NCI-H345 (cell line): ENCODE measurements at places on chromosomes 6 and 20.

GRCh38 chr6:5246141-5247097 lies 14.3 kb downstream of the LYRM4 start:
- no peak for DNase-seq

- DNase-seq: no peak
Observed at GRCh38 chr6:39204160-39204495, 25.1 kb downstream of the KCNK5 start.

DNA sequence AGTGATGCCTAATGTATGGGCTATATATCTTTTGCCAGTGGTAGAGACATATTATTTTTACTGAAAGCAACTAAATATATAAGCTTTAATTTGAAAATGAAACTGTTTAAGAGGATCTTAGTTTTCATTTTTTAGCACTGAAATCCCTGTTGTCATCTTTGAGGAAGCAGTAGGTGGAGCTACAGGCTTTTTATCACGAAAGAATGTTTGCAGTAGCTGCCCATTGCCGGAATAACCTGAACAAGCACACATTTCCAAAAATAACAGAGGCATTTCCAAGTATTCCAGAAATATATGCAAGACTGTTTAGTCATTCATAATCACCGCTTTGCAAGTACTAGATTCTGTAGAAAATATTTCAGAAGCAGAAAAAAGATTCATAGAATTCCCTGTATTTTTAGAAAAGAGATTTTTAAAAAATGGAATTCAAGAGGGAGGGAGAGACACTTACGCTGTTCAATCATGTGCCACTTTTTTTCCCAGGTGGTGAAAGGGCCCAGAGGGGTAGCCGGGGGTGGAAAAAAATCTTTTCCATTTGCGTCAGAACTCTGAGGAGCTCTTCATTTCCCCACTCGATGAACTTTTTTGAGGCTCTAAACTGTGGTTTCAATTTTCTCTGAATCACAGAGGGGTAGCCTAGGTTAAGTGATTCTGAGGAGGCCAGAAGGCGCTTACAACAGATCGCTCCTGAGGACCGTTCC lies 142.5 kb upstream of the FERMT1 start:
- DNase-seq: peak; percentile 54

DNA sequence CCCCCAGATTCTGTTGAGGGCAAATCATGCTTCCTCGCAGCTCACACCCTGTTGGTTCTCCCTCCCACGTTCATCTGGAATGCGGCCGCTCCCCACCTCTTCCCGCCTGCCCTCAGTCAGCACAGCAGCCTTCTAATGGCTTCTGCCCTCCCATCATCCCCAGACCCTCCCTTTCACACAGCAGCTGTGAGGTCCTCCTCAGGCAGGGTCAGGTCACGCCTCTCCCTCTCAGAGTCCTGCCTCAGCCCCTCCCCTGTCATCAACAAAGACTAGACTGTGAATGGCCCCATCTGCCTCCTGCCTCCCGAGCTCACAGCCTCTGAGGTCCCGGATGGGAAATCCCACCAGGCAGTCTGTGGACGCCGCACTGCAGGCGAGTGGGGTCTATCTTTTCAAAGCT lies 7.9 kb upstream of the BHLHE23 start:
- peak; percentile 24 for DNase-seq

GRCh38 chr20:2361035-2361593 lies 19.6 kb upstream of the TGM6 start:
- DNase-seq: no peak

GRCh38 chr6:1597924-1598323 lies 11.8 kb upstream of the FOXC1 start:
- DNase-seq: no peak

- no peak for DNase-seq
Observed at GRCh38 chr6:138981416-138981815, 6.6 kb downstream of the REPS1 start.

GRCh38 chr6:154361476-154361875 lies 4.9 kb upstream of the IPCEF1 start:
- no peak for DNase-seq

DNA sequence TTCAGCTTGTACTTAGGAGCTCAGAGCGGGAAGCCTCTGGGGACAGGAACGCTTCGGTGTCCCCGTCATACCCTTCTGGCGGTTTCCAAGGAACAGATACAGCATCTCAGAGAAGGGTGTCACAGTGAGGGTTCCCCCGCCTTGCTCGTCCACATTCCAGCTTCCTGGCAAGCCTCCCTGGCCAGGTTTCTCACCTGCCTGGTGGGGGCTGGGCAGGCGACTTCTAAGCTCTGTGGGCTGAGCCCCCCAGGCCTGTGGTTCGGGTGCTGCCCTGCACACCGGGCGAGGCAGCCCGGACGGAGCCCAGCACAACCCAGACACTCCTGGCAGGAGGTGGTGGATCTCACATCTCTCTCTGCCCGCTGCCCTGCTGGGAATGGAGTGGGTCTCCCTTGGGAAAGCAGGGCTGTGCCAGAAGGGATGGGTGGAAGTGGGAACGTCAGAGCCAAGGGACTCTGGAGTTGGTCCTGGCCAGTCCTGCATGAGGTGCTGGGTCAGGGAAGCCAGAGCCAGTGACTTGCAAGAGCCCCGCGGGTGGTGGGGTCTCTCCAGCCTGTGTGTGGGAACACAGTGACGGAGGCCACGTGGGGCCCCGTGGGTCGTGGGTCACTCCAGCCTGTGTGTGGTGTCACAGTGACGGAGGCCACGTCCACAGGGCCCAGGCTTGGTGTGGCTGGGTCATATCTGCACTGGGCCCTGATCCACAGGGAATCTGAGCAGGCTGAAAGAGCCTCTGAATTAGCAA lies 47.7 kb upstream of the SMOC2 start:
- DNase-seq: no peak

- DNase-seq: no peak
Observed at GRCh38 chr20:59350330-59351156, 50.1 kb downstream of the EDN3 start.

GRCh38 chr6:17621003-17621402 lies 20.9 kb downstream of the FAM8A1 start:
- no peak for DNase-seq

- no peak for DNase-seq
Observed at GRCh38 chr6:47360388-47360787, 50.7 kb upstream of the TNFRSF21 start.

DNA sequence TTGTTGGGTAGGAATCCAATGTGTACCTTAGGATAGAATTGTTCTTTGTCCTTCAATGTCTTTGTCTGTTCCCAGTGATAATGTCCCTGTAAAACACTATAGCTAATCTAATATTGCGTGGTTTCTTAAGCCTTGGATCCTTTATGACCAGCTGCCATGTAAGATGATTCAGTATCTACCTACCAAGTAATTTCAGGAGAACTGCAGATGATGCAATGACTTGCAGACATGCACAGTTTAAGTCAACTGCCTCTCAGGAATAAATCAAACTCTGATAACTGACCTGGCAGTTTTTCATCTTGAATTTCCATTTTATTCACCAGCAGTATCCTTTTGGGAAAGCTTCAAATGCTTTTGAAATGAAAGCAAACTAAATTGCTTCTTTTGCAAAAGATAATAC lies 157.8 kb downstream of the TPBG start:
- no peak for DNase-seq

DNA sequence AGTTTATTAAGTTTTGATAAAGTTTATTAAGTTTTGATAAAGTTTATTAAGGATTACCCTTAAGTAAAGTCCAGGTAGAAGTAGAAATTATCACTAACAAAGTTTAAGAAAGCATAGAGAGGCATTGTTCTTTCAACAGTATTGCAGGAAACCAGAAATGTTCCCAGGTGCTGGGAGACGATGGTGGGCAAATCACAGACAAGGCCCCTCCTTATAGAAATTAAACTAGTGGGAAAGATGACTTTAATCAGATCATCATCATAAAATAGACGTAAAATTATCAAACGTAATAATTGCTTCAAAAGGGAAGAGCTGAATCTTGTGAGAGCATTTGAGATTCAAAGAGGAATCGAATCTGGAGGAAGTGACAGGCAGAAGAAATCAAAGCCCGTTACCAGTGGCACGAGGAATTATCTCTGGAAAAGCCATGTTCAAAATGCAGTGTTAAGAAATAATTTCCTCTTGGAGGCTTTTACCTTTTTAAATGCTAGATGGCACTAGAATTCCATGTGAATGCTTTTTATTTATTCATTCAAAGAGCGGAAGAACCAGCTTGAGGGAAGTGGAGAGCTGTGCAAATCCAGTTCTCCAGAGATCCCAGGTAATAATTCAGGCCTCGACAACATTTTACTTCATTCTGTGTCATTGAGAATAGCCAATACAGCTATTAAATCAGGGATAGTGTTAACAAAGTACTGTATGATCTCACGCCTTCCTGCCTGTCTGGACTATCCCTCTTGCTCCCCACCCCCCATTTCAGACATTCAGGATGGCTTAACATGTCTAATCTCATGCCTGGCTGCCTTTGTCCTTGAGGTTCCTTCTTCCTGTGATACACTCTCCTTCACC lies 1.0 kb upstream of the APMAP start:
- DNase-seq: peak; percentile 72

DNA sequence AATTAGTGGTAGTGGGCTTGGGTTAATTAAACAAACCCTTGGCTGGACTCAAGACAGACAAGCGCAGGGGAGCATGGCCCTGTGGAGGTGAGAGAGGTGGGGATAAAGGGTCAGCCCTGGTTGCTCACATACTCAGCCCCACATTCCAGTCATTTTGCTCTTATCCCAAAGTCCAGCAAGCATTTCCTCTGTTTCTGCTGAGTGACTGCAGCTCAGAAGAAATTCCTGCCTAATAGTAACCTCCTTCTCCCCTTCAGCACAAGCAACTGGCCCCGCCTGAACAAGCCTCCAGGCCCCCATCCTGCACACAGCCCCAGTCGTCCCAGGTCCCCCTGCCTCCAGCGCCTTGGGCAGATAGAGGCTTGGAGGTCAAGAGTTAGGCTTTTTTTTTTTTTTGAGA lies 3.6 kb upstream of the TFEB start:
- no peak for DNase-seq

DNA sequence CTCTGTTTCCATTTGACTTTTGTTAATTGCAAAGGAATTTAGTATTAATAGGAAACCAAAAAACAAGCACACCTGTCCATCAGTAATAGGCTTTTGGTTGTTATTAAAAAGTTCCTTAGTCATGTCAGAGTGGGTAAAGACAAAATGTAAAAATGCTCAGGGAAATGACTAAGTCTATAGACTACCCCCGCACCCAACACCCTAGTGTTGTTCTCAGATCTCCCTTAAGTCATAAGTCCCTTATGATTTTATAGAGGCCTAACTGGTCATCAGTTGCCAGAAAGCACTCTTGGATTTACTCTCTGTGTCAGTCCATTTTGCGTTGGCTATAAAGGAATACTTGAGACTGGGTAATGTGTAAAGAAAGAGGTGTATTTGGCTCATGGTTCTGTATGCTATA lies 52.8 kb downstream of the MAP3K4 start:
- no peak for DNase-seq

DNA sequence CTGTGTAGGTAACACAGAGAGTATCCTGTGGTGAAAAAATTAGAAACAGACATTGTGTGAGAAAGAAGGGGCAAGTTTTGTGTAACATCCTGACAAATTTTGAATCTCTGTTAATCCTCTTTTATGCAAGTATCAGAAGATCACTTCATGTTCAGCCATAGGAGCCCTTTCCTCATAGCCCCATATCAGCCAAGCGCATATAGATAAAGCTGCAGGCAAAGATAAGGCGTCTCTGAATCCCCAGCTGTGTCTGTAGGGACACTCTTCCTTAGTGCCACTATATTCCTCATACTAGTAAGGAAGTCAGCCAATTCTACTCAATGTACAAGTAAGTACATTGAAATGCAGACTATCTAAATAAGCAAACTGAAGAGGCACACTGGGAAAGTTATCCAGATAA lies 22.3 kb downstream of the HTR1E start:
- DNase-seq: no peak

GRCh38 chr20:10498200-10498599 lies 63.1 kb downstream of the SLX4IP start:
- no peak for DNase-seq

- DNase-seq: no peak
Observed at GRCh38 chr6:106882138-106882537, 92.4 kb downstream of the CD24 start.

GRCh38 chr6:127348028-127348661 lies 4.7 kb upstream of the ECHDC1 start:
- DNase-seq: no peak

GRCh38 chr6:3426091-3426926 lies 30.5 kb downstream of the SLC22A23 start:
- no peak for DNase-seq
